ENCODE measurements at places on chromosomes 2 and 18. TPM values are rescaled to one million over a fixed set of nuclear protein-coding genes. Genes with fewer than 3 reads are reported as not detected.

GALNT3 gene
- 4.1 TPM for total RNA-seq

KDM3A gene
- total RNA-seq: 64.9 TPM

NYAP2 gene
- total RNA-seq: not detected

MYL12B gene
- 335 TPM for total RNA-seq

TRIM43 gene
- not detected for total RNA-seq

WDFY1 gene
- 50.1 TPM for total RNA-seq

ECEL1 gene
- 0.10 TPM for total RNA-seq

CD302 gene
- 0.55 TPM for total RNA-seq

AKAIN1 gene
- total RNA-seq: not detected

FRZB gene
- total RNA-seq: not detected

RAB31 gene
- total RNA-seq: 0.58 TPM

GRCh38 chr2:8496617-8497016 is 185.2 kb upstream of the ID2 start:
- no peak for DNase-seq

DNA sequence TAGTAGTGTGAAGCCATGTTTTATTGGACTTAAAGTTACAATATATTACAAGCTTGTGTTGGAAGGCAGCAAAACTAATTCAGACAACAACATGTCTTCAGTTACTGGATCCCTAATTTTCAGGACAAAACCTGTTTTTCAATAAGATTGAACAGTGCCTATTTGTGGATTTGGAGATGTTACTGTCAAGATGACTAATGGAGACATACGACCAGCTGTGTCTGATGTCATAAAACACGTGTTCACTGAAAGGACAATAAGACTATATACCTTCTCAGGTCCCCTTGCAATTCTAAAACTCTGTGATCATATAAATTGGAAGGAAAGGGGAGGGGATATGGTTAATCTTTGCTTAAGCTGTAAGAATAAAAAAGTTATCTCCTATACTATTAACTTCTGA is 21.7 kb downstream of the METTL21A start:
- no peak for DNase-seq

GRCh38 chr2:189569295-189569910 is 11.2 kb downstream of the SLC40A1 start:
- DNase-seq: no peak

GRCh38 chr2:222194669-222195068 is 104.1 kb downstream of the PAX3 start:
- DNase-seq: no peak

GRCh38 chr2:215764441-215765048 is 248.8 kb downstream of the MREG start:
- no peak for DNase-seq

GRCh38 chr2:127397568-127398238 is 9.9 kb upstream of the MAP3K2 start:
- DNase-seq: no peak

DNA sequence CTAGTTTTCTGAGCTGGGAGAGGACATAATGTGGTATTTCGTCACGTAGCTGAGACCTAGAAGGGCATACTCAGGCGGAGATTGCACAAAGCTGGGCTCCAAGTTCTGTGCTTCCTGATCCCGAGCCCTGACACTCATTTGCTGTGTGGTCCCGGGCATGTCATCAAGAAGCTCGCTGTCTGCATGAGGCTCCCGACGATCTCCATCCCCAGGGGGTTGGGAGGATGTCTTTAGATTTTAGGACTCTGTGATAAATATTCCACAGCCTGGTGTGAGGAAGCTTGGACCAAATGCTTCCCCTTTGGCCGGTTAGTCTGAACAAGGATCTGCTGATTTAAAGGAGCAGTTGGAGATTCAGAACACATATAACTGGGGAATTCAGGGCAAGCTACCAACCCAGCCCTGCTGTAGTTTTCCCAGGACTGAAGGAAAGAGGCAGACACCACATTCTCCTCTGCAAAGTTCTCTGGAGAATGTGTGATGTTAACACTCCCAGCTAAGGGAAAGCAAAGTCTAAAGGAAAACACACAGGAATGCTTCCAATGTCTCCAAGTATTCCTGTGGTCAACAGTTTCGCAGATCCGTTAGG is 2.3 kb downstream of the KCNE4 start:
- no peak for DNase-seq

- no peak for DNase-seq
These were observed 67.3 kb downstream of the APOB start for GRCh38 chr2:20976527-20976926.

GRCh38 chr2:154961676-154962075 is 263.2 kb downstream of the KCNJ3 start:
- no peak for DNase-seq

GRCh38 chr2:3645745-3646389 is 12.1 kb upstream of the ALLC start:
- no peak for DNase-seq

GRCh38 chr18:35247412-35248249 is 6.8 kb downstream of the ZNF397 start:
- no peak for DNase-seq

DNA sequence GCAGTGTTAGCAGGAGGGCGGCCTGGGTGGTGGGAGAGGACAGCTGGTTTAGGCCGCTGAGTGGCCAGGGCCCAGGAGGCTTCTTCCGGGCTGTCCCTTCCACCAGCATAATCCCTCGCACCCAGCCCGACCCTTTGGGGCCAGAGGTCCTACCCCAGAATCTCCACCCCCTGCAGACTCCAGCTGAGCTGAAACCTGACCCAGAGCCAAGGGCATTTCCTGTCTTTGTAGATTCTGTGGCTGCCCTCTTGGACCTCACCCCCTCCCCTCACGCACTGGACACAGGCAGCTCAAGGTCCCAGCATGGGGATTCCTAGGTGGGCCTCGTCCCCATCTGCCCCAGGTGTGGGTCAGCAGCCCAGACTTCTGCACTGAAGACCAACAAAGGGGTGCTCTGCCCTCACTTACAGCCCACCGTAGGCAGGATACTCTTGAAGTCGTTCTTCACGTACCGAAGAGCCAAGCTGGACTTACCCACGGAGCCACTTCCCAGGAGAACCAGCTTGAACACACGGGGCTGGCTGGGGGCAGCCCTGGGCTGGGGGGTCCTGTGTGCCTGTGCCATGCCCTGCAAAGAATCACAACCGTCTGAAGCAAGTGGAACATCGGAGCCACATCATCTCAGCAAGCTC is 4.8 kb downstream of the RAB17 start:
- no peak for DNase-seq

DNA sequence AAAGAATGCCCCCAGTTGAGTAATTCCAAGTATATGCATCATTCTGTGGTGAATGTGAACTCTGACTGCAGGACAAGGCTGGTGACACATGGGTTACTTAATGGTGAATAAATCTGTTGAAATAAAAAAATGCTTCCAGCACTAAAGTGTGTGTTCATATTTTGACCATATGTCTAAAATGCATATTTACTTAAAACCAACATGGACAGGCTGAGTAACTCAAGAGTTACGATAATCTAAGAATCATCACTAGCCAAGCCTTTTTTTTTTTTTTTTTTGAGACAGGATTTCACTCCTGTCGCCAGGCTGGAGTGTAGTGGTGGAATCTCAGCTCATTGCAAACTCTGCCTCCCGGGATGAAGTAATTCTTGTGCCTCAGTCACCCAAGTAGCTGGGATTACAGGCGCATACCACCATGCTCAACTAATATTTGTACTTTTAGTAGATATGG is 47.1 kb upstream of the CCBE1 start:
- no peak for DNase-seq

DNA sequence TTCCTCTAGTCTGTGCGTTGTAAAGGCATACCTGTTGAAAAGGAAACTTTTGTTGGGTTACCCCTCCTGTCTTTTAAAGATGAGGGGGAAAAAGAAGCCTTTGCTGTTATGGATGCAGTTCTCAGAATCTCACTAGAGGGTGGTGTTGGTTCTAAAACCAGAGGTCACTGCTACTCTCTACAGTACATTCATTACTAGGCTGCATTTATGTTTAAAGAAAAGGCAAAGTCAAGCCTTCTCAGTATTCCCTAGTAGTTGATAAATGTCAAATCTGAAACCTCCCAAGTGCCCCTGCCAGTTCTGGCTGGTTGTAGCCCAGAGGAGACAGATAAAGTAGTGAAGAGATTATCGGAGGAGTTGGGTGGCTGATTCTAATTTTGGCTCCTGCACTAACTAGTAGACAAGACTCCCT is 1.4 kb upstream of the PLCL1 start:
- DNase-seq: no peak

GRCh38 chr18:50284255-50284885 is 3.0 kb upstream of the MBD1 start:
- DNase-seq: no peak

DNA sequence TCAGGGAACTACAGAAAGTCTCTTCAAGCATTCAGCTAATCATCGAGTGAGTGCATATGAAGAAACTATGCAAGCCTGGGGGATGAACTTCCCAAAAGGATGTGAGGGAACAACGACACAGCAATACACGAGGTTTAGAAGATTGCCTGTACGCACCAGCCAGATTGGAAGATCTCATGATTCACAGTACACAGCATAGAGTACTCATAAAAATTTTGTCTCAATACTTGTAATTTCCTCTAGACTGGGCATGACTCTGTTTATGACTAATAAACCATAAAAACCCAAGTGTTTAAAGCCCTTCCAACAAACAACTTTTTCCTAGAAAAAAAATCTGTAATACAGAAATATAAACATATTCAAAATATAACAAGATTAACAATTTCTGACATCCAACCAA is 279.7 kb downstream of the KCNJ3 start:
- no peak for DNase-seq

GRCh38 chr2:149782572-149782971 is 195.0 kb upstream of the MMADHC start:
- no peak for DNase-seq

- no peak for DNase-seq
These were observed 2.8 kb upstream of the RAB31 start for GRCh38 chr18:9705183-9705829.

DNA sequence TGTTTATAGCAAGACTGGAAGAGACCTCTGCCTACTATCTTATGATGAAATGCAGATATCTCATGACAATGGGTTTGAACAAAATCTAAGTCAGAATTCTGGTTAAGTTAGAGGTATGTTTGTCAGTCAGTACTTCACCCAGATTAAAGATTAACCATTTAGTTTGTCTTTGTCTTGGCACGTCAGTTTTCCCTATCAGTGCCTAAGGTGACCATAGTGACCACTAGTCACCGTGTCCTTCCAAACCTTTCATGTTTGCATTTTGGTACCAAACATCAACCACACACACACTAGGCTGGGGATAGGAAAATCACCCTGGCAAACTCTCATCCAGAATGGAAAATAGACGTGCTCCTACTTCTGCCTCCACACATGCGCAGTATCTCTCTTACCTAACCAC is 248.9 kb downstream of the PIEZO2 start:
- no peak for DNase-seq

Data from activated CD4-positive, alpha-beta memory T cell treated with anti-CD3 and anti-CD28 coated beads for 36 hours (primary cell).